ENCODE measurements at places on chromosomes 4 and X. TPM values are rescaled to one million over a fixed set of nuclear protein-coding genes. Genes with fewer than 3 reads are reported as not detected.
A peak's percentile ranks its signal among the peaks of the same experiment; 100 is the strongest.

The SLC7A11 gene
- 0.30 TPM for total RNA-seq

The IL2 gene
- total RNA-seq: 0.50 TPM

The USP53 gene
- total RNA-seq: 21.4 TPM

The CSAG3 gene
- not detected for total RNA-seq

The CLDN22 gene
- total RNA-seq: not detected

The RAB33A gene
- 14.9 TPM for total RNA-seq

The TCEAL5 gene
- not detected for total RNA-seq

The ARAP2 gene
- 59.6 TPM for total RNA-seq

The ZNF182 gene
- 12.1 TPM for total RNA-seq

The TEX11 gene
- total RNA-seq: not detected

The NEXMIF gene
- 0.75 TPM for total RNA-seq

The GCNA gene
- 5.2 TPM for total RNA-seq

The HS3ST1 gene
- total RNA-seq: not detected

- DNase-seq: no peak
These were observed 194.4 kb downstream of the CBR4 start for GRCh38 chr4:168815379-168816345.

DNA sequence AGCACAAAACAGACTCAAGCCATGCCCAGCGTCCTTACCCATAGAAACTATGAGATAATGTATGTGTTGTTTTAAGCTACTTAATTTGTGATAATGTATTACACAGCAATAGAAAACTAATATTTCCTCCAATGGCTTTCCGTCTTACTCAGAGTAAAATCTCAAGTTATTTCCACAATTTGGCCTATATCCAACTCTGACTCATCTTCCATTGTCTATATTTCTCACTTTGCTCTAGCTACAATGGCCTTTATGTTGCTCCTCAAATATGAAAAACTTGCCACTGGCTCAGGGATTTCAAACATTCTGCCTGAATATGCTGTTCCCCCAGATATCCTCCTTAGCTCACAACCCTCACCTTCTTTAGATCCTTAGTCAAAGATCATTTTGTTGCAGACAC is 31.6 kb downstream of the IQCM start:
- no peak for DNase-seq

GRCh38 chr4:1809754-1810502 is 16.8 kb downstream of the FGFR3 start:
- peak; percentile 59 for DNase-seq

DNA sequence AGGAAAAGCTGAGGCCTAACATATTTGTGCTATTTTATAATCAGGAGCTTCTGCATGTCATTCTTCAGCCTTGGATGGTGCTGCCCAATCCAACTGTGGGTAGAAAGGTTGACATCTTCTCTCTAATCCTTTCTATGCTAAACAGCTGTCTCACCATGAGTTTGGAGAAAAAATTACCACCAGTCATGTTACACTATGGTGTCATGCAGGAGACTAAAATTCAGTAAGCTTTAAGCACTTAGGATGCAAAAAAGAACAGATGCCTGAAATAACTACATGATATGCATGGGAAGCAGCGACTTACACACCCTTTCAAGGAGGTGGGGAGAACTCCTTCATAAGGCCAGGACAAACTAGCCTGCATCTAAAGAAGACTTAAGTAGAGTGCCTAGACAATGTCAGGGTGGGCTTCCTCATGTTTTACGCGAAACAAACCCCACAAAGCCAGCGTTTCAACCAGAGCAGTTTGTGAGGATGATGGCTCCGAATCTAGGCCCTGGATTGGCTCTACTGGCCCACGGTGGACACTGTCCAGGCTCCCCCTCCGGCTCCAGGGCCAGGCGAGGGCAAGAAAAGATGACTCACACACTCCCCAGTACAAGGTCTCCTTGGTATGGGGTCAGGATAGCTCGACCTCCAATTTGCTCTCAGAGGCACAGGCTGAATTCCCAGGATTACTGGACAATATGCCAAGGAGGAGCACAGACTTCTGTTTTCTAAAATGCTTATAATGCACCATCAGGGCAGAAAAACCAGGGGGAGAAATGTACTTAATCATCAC is 45.1 kb downstream of the STX18 start:
- no peak for DNase-seq

GRCh38 chrX:9182041-9182440 is 148.1 kb upstream of the FAM9B start:
- no peak for DNase-seq

GRCh38 chrX:39170464-39170863 is 369.2 kb downstream of the MID1IP1 start:
- DNase-seq: no peak

- DNase-seq: no peak
These were observed 81.5 kb downstream of the ZNF674 start for GRCh38 chrX:46463682-46464081.

- peak; percentile 88 for DNase-seq
These were observed 36.9 kb upstream of the SYTL4 start for GRCh38 chrX:100768679-100769338.

DNA sequence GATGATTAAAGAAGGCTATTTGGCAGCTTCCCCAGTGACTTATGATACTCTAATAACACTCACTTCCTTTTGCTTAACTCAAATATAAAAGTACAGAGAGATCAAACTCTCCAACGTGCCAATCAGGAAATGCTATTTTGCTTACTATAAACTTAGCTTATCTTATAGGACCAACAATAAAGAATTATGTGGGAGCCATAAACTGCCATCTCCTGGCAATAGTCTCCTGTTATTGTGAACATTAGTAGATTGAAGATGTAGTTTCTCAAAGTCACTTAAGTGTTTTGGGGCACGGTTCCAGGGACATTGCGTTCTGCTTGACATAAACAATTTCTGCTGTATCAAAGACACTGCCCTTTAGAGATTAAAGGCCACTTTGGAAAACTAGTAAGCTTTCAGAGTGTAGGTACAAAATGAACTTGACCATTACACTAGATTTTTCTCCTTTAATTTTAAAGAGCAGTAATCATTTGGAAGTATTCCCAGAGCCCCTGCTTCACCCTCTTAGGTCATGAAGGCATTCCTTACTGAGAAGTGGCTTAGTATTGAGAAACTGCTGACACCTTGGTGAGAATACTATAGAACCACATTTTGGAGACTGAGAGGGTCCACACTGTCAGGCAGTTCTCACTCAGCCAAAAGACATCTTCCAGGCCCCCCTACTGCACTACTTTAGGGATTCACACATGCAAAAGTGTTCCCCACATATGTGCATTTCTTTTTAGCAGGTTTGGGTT is 51.9 kb downstream of the MAOA start:
- no peak for DNase-seq

DNA sequence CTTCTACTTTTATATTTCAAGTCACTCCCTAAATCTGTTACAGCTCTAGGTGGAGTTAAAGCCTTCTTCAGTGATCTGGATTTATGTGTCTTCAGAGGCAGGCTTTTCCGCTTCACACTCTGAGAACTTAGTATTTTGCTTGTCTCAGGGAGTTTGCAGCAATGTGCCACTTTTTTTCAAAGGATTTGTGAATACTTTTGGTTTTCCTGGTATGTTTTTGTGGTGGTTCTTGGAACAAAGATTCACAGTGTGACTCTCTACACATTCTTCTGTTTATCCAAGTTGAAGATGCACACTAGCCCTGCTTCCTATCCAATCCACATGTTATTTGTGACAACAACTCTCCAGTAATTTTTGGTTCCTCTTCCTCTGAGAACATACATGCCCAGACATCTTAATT is 1253.7 kb downstream of the TECRL start:
- no peak for DNase-seq

DNA sequence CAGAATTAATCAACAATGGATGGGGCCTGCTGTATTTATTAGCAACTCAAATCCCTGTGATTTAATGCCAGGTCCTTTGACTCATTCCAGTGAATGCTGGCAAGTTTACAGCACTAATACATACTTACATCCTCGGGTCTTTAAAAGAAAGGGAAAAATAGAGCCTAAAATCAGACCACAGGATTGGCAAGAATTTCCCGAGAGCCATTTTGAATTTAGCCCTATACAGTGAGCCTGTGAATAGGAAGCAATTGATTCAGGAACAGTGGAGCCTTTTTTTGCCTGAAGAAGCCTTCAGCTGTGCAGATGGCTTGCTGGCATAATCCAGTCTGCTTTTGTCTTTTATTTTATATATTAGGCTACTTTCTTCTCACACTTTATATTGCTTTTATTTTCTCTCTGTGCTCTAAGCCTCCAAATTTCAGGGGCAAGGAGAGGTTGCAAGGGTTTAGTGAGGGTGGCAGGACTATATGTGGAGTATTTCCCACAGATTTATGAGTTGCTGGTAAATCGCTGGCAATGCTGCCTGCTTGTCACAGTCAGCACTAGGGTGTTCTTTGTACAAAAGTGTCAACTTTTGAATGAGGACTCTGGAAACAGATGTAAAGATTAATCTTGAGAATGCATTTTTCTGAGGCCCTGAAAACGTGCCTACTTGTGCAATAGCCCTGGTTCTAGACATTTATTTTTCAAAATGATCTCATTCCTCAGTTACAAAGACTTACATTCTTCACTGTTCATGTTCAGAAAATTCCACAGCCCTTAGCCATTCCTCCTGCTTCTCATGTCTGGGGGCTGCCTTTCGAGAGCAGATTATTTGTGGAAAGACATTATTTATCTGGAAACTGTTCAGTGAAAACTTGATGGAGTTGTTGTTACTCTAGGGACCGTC is 303.5 kb downstream of the SPRY1 start:
- DNase-seq: no peak

- DNase-seq: no peak
These were observed 338.3 kb upstream of the TEX13C start for GRCh38 chrX:124981420-124981819.

DNA sequence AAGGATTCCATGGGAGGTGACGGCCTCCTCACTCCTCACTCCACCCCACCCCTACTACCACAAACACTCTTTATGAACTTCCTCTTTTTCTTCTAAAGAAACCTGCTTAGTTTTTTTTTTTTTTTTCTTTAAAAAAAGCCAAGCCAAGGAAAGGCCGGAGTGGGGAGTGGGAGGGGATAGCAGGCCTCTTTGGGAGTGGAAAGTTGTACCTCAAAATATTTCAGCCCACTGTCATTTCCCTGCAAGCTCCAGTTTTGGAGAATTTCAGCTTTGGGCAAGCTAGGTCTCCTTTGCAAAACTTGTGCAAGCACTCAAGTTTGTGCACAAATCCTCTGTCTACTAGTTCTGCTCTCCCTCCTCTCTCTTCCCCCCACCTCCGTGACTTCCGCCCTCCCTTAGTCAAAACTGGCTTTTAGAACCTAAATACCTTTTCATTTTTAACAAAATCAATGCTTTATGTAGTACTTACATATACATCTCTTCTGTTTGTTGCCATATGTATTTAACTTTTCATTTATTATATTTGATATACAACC is 512 bp upstream of the ANTXR2 start:
- no peak for DNase-seq

DNA sequence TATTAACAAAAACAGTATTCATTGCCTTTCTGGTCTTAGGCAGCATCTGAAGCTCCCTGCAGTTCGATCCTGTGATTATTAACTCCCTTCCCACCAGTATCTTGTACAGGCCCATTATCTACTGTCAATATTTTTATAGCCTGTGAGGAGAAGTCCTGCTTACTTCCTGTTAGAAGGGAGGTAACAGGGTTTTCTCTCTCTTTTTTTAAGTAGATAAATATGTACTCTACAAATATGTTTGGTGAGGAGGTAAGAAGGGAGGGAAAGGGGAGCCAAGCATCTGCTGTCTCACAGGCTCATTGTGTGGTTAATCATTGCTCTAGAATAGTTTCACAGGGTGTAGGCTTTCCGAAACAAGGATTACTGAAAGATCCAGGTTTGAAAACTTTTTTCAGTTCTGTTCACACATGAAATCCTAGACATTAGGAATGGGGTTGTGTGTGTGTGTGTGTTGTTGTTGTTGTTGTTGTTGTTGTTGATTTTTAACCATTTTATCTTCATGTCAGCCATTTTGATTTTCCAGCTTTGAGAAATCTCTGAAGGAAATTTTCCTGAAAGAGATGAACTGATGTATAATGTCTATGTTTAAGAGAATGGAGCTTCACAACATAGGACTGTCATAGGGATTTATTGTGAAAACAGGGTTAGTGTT is 14.2 kb downstream of the ATOH1 start:
- DNase-seq: no peak

DNA sequence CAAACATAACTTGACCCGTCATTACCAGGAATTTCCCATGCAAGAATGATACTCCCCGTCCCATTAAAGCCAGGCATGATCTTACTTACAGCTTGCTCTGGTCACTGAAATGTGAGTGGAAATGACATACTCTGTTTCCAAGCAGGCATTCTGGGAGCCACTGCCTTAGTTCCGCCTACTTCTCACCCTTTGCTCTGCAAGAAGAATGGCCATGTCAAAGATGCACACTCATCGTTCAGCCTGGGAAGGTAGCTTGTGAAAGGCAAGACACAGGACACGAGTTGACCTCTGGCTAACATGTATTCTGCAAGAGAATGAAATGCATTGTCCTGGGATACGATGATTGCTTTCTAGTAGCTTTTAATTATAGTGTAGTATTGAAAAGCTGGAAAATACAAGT is 1144.4 kb downstream of the NLGN4X start:
- no peak for DNase-seq

DNA sequence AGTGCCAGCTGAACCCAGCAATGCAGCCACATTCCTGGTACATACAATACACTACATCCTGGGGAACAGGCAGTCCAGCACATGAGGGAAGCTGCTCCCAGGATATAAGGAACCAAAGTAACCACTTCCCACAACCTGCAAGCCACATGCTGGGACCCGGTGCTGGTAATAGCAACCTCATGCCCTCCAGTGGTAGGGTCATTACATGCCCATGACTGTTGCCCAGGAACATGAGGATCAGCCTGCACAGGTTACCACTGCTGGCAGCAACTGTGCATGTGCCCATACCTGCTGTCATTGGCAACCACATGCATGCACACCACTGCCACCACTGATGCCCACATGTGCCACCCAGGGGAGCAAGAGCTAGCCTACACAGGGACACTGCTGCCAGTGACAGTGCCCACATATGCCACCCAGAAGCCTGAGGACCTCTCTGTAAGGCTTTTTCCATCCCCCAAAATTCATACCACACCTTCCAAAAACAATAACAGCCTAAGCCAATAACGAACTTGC is 1982.5 kb downstream of the ARAP2 start:
- DNase-seq: no peak

GRCh38 chrX:109889289-109890006 is 113.5 kb upstream of the TMEM164 start:
- no peak for DNase-seq

DNA sequence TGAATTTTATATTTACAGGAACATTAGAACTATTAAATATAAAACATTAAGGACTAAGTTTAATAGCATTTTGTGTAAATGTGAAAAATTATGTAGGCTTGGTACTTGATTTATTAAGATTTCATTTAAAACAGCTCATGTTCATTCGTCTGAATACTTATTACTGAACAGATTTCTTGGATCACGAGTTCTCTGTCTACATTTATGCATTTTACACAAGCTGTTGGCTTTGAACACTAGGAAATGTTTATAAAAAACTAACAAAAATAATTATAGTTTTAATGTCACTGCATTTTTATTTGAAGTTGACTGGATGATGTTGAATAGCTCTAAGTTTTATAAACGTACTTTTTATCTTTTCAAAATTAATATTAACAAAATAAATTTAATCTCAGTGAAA is 888.7 kb downstream of the CCSER1 start:
- DNase-seq: no peak

GRCh38 chrX:28347476-28347875 is 239.8 kb upstream of the IL1RAPL1 start:
- no peak for DNase-seq

GRCh38 chrX:24412637-24413363 is 52.3 kb upstream of the PDK3 start:
- no peak for DNase-seq
